ENCODE measurements at places on chromosomes 11 and 22.
A peak's percentile ranks its signal among the peaks of the same experiment; 100 is the strongest.

DNA sequence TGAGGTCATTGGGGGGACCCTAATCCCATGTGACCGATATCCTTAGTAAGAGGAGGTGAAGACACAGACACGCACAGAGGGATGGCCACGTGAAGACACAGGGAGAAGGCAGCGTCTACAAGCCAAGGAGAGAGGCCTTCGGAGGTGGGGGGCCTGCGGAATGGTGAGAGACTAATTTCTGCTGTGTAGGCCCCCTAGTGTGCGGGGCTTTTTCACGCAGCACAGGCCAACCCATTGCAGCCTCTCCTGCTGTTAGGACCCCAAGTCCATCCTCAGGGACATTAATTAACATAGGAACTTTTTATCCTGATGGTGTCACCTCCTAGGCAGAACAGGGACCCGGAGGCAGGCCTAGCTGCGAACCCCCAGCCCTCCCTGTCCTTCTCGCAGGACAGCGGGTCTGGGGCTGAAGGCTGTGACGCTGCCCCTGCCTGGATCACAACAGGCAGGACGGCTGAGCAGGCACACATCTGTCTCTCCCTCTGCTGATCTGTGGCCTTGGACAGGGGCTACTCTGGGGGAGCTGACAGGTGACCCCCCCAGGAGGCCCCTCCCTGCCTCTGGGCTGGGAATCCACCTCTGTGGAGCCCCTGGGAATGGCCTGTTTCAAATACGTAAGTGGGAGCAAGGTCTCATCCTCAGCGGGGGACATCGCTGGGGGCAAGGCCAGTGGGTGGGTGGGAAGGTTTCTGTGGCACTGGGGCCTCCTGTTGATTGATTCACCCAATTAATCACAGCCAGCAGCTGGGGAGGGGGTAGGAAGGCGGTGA, 7.9 kb downstream of the ASCL2 start:
- DNase-seq: no peak

- no peak for DNase-seq
These were observed 1541.1 kb downstream of the FAM181B start for GRCh38 chr11:81192516-81192915.

GRCh38 chr11:33545931-33546330, 154.7 kb downstream of the C11orf91 start:
- DNase-seq: no peak

GRCh38 chr11:487571-488021, 19.4 kb downstream of the RNH1 start:
- DNase-seq: no peak

DNA sequence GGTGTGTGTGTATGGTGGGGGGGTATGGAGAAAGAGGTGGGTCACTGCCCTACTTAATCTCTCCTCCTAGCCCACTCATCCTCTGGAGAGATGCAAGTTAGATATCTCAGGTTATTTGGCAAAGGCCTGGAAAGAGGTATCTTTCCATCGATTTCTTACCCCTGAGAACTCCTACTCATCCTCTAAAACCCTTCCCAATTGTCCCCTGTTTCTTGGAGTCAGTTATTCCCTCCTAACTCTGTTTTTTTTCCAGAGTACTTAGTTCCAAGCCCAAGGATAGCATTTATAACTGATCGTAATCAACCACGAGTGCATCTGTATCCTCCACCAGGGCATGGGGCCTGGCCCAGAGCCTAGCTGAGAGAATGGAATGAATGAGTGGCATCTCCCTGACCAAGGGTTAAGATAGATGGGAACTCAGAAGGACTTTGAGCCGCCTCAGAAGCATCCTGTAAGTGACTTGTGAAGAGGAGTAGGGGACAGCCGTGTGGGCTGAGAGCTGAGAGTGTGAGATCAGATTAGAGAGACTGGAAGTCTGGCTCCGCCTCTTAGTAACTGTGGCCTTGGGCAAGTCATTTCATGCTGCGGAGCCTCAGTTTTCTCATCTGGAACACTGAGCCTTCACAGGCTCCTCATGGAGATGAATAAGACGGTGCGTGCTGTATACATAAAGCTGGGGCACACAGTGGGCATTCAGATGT, 16.2 kb downstream of the CD6 start:
- DNase-seq: peak; percentile 82

GRCh38 chr11:113526521-113526920, 51.3 kb upstream of the DRD2 start:
- DNase-seq: no peak
